ENCODE measurements at places on chromosomes 7 and 10. TPM values are rescaled to one million over a fixed set of nuclear protein-coding genes. Genes with fewer than 3 reads are reported as not detected.

SDK1 gene
- total RNA-seq = 0.59 TPM

SRRM3 gene
- total RNA-seq = 5.6 TPM

ACBD7 gene
- 1.2 TPM for total RNA-seq

TMEM213 gene
- total RNA-seq = not detected

IFIT3 gene
- total RNA-seq = 5.5 TPM
